ENCODE measurements at places on chromosomes 1 and 21.

GRCh38 chr1:110021285-110021684 is 13.1 kb upstream of the STRIP1 start:
- no peak for DNase-seq

DNA sequence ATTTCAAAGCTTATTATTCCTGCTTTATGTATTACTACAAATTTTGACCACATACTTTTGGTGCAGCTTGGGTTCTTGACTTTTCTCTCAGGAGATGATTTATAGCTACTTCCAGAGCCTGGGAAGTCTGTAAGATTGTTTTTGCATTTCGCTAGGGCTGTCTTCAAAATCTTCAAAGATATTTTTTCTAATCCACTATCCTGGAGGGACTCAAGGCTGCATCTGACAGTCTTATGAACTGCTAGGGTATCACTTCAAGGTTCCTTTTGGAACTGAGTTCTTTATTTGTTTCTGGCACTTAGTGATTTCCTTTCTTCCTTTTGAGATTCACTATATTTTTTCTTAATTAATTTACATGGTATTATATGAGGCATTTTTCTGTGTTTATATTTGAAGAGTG is 90.0 kb upstream of the LYPLAL1 start:
- DNase-seq = no peak

DNA sequence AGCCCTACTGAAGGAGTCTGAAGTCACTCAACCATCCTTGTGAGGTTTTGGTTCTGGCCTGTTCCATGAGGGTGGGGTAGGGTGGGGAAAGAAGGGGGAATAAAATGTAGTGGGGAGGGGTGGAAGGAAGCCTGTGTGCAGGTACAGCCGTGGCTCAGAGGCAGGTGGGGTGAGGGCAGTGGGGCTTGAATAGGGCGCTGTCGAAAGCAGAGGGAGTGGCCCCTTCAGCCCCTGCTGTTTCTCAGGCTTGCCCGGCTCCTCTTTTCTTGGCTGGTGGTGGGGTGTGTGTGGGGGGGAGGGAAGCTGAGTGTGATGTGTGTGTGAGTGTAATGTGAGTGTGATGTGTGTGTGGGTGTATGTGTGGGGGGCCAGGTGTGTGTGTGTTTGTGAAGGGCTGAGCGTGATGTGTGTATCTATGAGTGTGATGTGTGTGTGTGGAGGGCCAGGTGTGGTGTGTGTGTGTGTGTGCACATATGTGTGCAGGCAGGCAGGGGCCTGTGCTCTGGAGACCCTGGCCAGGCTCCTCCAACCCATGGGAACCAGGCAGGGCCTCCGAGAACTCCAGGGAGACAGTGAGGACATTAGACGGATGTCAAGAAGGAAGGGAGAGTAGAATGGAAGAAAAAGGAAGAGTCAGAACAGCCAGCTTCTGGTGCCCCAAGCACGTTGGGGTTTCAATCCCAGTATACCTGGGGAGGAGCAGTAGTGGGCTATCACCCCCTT is 9.0 kb downstream of the SOX13 start:
- no peak for DNase-seq

DNA sequence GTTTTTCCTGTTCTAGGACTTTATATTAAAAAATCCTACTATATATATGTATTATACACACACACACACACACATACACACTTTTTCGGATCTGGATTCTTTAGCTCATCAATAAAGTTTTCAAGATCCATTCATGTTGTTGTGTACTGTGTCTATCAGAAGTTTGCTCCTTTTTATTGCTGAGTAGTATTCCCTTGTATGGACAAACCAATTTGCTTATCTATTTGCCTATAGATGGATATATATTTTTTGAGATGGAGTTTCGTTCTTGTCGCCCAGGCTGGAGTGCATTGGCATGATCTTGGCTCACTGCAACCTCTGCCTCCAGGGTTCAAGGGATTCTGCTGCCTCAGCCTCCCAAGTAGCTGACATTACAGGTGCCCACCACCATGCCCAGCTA is 20.3 kb upstream of the LIN9 start:
- DNase-seq = no peak

- DNase-seq = no peak
Observed at GRCh38 chr1:37630426-37631028, 4.2 kb downstream of the RSPO1 start.

- DNase-seq = no peak
Observed at GRCh38 chr1:205970486-205970885, 27.2 kb upstream of the SLC26A9 start.

GRCh38 chr1:40140211-40140973 is 20.8 kb upstream of the RLF start:
- DNase-seq = no peak

GRCh38 chr1:94927405-94928175 is 680 bp upstream of the CNN3 start:
- DNase-seq = no peak

GRCh38 chr1:1598051-1598719 is 1.8 kb downstream of the FNDC10 start:
- no peak for DNase-seq

DNA sequence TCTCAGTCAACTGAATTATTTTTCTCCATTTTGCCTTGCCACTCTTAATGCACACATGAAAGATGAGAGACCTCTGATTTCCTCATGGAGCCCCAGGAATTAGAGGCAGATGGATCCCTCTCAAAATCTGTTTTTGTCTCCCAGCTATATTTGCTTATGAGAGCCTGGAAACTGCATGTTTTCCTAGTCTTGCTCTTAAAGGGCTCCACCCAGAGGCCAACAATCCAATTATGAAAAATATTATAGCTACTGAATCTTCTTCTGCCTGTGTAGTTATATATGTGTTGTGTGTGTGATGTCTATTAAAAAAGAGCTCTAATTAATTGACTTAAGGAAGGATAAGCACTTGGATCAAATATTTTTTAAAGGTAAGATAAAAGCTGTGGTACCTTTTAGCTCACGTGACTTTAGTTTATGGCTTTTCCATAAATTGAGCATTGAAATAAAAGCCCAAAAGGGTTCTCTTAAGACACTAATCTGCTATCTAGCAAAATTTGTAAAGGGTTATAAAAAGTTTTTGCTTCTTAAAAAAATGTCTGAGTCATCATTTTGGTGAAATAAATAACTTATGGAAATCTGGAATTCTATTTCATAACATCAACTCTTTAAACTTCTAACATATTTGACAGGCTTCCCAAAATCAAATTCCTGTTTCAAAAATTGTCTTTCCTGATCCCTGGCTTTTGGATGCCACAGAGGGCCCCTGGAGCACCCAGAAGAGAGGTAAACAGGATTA is 31.2 kb upstream of the TSPEAR start:
- DNase-seq = no peak

DNA sequence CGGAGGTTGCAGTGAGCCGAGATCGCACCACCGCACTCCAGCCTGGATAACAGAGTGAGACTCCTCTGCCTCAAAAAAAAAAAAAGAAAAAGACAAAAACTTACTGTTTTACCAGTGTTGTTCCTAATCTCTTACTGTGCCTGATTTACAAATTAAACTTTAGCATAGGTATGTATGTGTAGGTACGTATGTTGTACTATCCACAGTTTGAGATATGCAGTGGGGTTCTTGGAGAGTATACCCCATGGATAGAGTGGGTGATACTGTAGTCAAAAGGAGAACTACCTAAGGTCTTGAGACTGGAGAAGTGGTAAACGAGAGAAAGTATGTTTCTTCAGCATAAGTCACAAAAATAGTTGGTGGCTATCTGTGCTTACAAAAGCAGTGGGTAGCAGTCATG is 38.6 kb downstream of the RNF11 start:
- no peak for DNase-seq

GRCh38 chr21:25528515-25528914 is 78.8 kb downstream of the MRPL39 start:
- no peak for DNase-seq

GRCh38 chr1:108716437-108717230 is 3.9 kb downstream of the FNDC7 start:
- no peak for DNase-seq

DNA sequence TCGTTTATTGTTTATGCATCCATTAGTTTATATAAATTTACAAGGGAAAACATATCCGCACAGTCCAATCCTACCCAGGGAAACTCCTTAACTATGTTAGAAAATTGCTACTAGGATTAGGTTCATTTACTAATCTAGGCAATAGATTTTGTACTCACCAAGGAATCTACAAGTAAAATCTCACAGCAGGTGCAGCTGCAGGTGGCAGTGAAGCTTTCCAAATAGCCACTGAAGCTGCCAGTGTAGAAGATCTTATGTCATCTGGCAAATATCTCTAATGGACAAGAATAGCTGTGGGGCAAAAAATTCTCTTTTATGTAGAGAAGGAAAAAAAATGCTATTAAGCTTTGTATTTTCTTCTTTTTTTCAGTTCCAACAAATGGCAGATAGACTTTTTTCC is 963.4 kb upstream of the ADGRL4 start:
- DNase-seq = no peak

- DNase-seq = no peak
Observed at GRCh38 chr1:39266269-39266668, 61.8 kb downstream of the MACF1 start.

DNA sequence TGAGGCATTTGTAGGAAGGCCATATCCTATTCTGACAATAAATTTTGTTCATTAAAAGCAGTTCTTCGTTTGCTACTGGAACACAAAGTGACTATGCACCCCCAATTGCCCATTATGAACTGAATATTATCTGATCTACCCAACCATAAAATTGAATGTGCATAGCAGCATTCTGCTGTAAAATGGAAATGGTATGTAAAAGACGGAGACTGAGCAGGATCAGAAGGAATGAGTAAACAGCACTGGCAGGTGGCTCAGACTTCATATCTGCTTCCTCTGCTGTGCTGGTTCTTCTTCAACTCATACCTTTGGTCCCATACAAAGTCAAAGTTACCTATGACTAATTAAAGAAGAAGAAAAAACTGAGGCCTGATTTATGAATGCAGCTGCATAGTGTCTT is 339.5 kb downstream of the PLA2G4A start:
- no peak for DNase-seq

- DNase-seq = no peak
Observed at GRCh38 chr21:44637018-44637850, at the start of gene KRTAP10-10. Gene KRTAP10-10, plus strand, starts transcription at chr21:44637356. Its CDS starts 62 bp downstream, at chr21:44637418.

DNA sequence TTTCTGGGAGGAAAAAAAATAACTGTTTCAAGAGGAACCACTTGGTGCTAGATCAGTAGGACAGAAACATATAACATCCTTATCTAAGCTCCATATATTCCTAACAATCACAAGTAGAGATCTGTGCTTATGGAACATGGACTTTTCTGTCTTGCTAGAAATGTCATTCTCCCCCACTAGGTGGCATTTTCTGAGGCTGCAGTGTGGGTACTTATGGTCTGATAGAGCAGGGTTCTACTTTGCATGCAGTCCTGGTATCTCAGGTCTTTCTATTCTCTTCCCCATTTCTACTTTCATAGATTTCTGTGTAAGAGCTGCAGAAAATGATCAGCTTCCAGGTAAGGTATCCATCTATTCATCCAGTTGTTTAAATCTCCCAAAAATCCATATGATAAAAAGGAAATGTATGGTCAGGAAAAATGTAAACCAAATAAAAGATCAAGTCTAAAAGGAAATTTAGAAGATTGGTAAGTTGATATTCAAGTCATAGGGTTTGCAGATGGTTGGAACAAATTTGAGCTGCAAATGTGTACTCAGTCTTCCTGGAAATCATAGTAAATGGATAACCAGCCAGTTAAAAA is 1.5 kb downstream of the ZNF684 start:
- no peak for DNase-seq

DNA sequence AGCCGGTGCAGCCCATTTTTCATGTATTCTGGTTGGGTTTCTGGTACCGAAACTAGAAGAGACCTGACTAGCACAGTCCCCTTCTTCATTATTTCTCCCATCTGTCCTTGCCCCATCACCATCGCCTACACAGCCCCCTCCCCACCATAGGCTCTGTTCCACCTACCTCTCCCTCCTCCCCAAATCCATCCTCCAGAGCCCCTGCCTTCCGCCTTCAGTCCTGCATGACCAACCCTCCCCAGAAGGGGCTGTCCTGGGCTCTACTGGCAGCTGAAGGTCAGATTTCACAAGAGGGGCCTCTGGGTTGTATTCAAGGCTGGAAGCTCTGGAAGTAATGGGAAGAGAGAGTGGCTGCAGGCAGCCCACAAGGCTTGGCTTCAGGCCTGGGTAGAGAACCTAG is 55.2 kb downstream of the SDC3 start:
- DNase-seq = no peak

- DNase-seq = no peak
Observed at GRCh38 chr1:67682659-67683197, 2.3 kb upstream of the GADD45A start.
